ENCODE measurements at places on chromosomes 5 and 9.

DNA sequence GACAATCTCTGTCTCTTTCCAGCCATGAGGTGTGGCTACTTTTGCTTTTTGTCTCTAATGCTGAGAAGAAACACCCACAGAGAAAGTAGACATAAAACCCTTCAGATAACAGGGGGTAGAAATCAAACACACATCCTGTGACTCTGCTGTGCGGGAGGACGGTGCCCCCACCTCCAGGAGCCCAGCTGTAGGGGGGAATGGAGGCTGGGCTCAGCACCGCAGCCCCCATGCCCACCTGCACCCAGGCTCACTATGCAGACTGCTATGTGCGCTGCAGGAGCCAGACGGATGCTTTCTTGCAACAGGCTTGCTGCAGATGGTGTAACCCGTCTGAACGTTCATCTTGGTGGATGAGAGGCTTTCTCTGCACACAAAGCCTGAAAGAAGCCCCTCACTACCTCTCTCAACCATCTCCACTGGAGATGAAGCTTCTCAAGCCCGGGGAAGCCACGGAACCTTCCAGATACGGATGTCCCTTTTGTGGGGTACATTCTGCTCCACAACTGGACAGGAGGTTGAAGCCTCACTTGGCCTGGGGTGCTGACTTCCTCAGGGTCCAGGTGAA, 207.2 kb downstream of the GADD45G start:
- DNase-seq = no peak

DNA sequence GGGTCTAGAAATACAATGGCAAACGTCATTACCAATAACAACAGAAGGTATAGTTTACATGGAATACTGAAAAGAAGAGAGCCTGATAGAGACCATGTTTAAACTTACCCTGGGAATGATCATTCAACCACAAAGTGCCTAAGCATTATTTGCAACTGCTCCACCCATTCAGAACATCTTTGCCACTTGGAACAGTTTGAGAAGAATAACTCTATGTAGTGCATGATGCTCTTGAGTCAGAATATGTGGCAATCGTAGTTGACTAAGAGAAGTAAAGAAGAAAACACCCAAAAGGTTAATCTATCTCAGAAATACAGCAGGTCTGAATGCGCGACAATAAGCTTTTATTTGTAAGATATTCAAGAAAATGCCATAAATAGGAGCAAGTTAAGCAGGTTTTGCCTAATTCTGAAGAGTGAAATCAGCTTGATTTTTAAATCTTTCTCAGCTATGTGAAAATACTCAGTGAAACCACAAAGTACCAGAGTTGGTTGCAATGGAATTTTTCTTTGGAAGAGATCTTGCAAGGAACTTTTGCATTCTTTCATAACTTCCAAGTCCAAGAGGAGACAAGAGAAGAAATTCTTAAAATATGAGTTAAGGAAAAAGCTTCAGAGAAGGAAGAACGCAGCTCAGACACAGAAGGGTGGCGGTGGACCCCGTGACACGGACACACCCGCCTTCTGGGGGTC, 64.3 kb downstream of the HABP4 start:
- no peak for DNase-seq

DNA sequence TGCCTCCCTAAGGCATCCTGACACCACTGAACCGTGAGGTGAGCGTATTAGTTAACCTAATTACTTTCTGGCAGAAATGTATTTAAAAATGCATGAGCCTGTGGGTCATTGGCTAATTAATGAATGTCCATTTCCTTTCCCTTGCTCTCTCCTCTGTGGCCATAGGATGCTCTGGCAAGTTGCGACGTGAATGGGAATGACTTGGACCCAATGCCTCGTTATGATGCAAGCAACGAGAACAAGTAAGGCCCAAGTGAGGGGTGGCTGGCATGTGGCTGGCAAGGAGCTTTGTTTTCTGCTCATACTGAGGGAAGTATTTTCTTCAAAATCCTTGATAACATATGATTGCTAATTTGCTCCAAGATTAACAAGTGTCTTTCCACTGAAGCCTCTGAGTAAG, 136.3 kb downstream of the PCSK5 start:
- DNase-seq = no peak

DNA sequence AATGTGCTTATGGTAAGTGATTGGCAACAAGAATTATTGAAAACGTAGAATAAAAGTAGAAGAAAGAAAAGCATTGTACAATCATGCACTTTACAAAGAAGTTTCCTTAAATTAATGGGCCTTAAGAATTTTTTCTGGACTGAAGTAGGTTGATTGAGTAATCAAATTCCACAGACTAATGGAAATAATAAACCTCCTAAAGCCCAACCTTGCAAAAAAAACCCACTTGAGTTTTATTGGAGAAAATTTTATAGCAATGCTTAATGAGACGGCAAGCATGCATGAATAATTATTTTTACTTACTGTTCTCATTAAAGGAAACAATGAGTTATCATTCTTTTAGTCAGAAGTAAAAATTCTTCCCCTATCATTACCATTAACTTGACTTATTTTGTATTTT, 676.1 kb upstream of the C9orf72 start:
- DNase-seq = no peak

GRCh38 chr9:110842169-110842568, 173.6 kb downstream of the MUSK start:
- DNase-seq = no peak

- DNase-seq = no peak
Measured at GRCh38 chr5:107805166-107805565, 134.4 kb upstream of the EFNA5 start.

- no peak for DNase-seq
Measured at GRCh38 chr5:139574641-139575312, 13.6 kb downstream of the UBE2D2 start.

DNA sequence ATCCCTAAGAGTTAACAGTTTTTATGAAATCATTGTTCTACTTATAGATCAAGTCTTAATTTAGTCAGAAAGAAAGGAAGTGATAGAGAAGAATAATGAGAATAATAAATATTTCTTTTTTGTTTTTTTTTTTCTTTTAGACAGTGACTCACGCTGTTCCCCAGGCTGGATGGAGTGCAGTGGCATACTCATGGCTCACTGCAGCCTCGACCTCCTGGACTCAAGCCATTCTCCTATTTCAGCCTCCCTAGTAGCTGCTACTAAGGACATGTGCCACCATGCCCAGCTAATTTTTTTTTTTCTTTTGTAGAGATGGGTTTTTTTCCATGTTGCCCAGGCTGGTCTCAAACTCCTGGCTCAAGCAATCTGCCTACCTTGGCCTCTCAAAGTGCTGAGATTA, 11.0 kb downstream of the IFNA21 start:
- no peak for DNase-seq

DNA sequence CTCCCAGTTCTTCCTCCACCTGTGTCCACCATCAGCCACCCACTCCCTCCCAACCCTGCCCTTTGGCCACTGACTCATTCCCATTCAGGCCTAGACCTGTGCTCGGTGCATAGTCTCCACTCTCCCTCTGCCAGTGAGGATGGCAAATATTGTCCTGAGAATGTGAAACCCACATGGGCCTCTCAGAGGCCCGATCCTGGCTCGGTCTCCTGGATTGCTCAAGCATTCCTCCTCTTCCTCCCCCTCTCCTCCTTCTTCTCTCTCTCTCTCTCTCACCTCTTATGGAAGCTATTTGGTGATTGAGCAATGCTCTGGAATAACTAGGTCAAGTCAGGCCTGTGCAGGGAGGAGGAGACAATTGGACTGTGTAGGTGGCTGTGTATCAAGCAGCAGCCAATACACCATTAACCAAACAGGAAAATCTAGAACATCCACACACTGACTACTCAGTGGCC, 99.9 kb downstream of the KLF4 start:
- DNase-seq = no peak
